ENCODE measurements at places on chromosomes 16 and 17.
A peak's percentile ranks its signal among the peaks of the same experiment; 100 is the strongest.

DNA sequence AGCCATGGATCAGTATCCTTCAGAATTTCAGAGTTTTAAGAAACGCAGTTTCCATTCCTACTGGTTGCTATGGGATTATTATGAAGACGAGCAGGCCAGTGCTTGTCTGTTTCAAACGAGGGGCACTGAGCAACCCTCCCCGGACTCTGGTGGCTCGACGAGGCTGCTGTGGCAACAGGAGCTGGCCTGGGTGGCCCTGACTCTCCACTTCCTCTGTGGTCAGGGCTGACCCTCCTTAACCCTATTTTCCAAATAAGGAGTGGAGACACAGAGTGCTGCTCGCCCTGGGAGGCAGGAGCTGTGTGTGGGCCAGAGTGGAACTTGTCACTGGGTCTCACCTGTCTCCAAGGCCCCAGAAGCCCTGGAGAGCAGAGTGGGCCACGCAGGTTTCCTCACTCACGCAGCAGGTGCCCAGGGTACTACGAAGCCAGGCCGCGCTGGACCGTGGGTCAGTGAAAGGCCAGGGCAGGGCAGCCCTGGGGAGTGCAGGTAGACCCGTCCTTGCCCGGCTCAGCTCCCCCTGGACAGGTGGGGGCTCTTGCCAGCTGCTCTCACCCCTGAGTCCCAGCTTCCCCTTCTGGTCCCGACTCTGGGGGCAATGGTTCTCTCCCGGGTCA lies 3.3 kb downstream of the GALNS start:
- no peak for DNase-seq

DNA sequence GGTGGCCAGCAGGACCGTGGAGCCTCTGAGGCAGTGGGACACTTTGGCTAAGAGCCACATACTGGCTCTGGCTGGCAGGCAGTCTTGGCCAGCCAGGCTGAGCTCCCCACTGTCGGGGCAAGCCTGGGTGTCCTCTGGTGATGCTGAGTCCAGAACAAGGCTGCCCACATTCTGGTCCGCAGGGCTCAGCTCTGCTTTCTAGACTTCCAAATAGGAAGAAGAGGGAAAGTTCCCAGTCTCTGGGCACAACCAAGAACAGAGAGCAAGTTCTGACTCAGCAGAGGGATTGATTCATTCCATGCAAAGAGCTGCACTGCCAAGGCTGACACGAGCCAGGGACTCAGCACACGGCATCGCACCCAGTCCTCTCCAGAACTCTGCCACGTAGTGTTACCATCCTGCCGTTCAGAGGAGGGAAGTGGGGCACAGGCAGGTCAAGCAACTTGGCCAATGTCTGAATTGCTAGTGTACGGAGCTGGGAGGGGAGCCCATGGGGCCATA lies 58.9 kb downstream of the NOS2 start:
- no peak for DNase-seq

DNA sequence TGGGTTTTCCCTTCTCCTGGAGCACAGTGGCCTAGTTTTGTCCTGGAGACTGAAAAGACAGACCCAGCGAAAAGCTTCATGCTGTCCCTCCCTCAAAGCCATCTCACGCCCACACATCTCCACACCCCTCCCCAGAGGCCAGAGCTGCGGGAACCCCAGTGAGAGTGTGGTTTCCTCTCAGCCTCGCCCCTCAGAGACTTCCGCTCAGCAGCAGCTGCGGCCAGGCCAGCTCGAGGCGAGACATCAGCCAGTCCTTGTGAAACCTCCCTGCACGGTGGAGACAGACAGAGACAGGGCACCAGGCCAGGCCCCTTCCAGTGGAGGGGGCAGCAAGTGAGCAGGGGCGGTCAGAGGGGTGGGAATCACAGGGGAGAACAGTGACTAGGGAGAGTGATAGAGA lies 77.0 kb upstream of the TNRC6C start:
- DNase-seq = peak; percentile 26

DNA sequence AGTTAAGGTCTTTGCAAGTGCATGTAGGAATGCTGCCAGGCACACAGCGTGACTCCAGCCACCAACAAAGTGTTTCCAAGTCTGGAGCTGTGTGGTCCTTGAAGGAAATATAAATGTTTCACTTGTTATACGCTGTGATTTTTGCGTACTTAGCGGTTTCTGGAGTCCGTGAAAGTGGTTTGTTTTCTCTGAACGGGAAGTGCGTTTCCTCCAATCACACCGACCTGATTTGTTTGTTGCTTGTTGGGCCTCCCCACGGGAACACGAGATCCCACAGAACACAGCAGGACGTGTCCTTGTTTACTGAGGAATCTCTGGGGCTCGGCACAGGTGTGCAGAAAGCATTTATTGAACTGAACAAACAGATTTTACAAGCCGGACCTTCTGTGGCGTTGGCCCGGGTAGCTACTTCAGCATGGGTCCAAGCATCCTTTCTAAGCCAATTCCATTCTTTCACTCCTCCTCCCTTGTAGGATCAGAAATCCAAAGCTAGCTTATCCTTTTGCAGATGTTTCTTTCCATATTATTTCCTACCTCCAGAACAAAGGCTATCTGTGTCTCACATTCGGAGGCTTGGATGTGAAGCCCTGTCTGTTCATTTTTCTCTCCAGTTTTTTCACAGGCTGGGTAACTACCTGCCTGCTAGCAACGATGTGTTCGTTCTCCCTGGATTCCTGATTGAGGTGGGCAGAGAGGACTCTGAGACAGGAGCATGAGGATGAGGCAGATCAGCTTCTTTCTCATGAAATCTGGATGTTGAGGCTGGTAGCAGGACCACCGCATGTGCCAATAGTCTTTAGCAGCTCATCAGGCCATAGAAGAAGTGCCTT lies 44.6 kb downstream of the ABAT start:
- DNase-seq = no peak
